ENCODE measurements at places on chromosomes 2 and 18.

DNA sequence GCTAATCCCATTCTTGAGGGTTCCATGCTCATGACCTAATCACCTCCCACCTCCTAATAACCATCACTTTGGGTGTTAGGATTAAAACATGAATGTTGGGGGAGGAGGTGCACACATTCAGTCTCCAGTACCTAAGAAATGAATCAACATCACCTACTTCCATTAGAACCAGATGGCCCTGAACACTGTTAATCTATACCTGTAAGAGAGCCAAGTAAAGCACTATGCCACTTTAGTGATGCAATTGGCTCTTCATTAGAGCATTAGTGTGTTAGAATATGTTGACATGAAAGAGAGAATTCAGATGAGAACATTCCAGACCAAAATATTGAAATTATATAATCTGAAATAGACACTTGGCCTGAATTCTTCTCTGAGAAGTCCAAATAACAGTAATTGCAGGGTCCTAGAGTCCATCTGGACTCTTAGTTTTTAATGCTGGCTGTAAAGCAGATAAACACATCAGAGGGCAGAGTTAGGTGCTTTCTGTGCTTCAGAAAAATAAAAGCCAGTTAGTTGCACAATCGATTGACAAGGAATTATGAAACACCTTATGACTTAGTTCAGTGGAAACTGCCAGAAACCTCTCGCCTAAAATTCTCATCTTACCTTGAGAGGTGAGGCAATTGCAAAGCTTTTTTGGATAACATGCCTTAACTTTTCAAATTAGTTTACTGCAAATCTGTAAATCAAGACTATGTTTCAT, 923.7 kb downstream of the SLC4A3 start:
- DNase-seq, result peak; percentile 16

- DNase-seq, result no peak
Observed at GRCh38 chr2:156803243-156803642, 367.1 kb downstream of the GPD2 start.

GRCh38 chr2:118310681-118311429, 222.6 kb downstream of the INSIG2 start:
- DNase-seq, result no peak

DNA sequence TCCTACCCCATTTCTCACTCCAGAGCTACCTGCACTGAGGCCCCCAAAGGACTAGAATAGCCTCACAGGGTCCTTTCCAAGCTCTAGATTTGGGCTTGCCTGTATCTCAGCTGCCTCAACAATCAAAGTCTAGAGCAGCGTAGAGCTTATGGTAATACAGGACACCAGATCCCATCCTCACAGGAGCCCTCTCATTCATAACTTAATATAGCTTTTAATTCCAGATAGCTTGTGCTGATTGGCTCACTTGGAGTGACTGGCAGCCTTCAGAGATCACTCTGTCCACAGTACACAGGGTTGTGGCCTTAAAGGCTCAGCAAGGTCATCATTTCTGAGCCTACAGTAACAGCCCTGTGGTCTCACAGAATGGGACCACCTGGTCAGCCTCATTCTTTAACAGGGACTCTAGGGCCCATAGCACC, 51.4 kb downstream of the ZFP36L2 start:
- DNase-seq, result peak; percentile 39

GRCh38 chr2:11433822-11434221, 32.1 kb downstream of the E2F6 start:
- DNase-seq, result no peak

GRCh38 chr2:794554-795241, 117.5 kb upstream of the TMEM18 start:
- DNase-seq, result no peak

- DNase-seq, result no peak
Observed at GRCh38 chr18:62682371-62682770, 33.0 kb upstream of the PHLPP1 start.

DNA sequence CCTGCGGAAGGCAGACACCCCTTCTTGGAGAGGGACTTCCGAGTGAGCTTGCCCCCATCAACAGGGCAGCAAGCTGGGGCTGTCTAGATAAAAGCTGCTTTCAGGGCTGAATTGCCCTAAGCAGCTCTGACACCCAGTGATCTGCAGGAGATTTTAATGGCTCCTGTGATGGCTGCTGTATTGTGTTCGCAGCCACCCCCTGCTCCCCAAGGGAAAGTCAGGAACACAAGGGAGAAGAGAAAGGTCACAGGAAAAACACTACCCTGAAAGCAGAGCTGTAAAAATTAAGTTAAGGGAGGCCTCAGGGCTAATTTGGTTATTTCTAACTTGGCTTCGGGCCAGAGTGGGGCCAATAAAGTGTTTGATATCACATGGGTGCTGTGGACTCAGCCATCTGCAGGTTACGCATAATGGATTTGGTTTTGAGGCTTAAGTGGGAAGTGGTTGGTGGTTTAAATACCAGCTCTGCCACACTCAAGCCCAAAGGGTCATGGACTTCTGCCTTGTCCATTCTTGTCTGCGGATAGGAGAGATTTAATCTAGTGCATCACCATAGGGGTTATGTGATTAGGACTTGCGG, 147.6 kb downstream of the CLIP4 start:
- no peak for DNase-seq

GRCh38 chr2:45255563-45255962, 246.3 kb upstream of the SIX2 start:
- DNase-seq, result no peak

- no peak for DNase-seq
Observed at GRCh38 chr2:156332284-156332533, 312 bp downstream of the NR4A2 start.

DNA sequence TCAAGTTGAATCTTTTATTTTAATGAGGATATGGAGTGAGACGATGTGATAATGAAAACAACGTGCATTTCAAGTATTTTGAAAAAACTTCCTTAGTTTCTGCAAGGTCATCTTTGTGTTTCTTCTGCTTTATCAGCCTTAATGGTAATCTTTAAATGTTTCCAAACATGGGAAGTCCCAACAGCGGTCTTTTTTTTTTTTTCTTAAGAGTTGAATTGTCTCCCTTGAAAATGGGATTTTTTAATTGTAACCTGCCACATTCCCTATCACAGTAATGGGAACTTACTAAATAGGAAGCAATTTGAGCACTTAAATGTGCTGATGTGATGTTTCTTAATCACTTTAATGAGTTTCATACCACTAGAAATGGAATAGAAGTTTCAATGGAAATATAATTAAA, 45.8 kb downstream of the ATIC start:
- peak; percentile 35 for DNase-seq

GRCh38 chr2:217551252-217551899, 451.4 kb downstream of the TNS1 start:
- peak; percentile 81 for DNase-seq

DNA sequence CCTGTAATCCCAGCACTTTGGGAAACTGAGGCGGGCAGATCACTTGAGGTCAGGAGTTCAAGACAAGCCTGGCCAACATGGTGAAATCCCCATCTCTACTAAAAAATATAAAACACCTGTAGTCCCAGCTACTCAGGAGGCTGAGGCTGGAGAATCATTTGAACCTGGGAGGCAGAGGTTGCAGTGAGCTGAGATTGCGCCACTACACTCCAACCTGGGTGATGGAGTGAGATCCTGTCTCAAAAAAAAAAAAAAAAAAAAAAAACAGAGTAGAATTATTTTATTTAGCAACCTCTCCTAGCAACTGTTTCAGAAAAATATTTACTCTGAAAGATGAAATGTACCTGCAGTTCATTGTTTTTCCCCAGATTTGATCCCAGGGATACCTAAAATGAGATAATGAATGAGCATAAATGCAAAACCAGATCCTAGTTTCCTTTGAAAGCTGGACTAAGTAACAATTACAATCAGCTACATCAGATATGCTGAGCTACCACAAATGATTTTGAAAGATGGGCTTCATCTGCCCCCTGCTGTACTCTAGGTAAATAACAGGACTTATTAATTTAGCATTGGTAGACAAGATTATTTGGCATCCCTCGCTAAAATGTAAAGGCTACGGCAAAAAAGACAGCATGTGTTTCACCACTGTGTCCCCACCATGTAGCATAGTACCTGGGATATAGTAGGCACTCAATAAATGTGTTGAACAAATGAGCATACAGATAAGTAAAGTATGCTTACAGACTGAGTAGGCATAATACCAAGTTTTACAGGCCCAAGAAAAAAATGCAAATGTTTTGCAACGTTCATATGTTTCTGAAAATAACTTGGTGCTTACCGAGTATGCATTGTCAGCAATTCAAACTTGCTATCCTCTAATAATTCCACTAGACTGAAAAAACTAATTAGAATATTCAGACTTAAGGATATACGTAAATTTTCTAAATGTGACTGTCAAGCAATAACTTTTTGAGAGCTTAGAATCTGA, 102.5 kb downstream of the ATL2 start:
- peak; percentile 89 for DNase-seq
